DMS153 (cell line): ENCODE measurements at places on chromosomes 2 and 18.
A peak's percentile ranks its signal among the peaks of the same experiment; 100 is the strongest.

DNA sequence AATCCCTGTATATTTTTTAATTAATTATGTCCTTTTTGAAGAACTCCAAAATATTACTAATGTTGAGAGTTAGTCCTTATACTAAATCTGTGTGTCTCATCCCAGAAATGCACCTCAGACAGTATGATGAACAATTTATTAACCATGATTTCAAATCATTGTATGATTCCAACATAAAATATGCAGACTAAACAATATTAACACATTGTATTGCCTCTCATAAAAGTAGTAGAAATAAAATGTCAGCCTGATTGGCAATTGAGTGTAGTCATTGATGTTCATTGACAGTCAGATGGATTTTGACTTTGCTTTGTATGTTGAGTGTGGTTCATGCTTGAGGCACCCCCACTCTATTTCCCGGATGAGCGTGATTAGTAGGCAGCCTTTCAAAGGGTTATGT, 57.5 kb downstream of the KCTD18 start:
- DNase-seq = no peak

GRCh38 chr2:207276248-207276647, 110.5 kb upstream of the KLF7 start:
- DNase-seq = no peak

DNA sequence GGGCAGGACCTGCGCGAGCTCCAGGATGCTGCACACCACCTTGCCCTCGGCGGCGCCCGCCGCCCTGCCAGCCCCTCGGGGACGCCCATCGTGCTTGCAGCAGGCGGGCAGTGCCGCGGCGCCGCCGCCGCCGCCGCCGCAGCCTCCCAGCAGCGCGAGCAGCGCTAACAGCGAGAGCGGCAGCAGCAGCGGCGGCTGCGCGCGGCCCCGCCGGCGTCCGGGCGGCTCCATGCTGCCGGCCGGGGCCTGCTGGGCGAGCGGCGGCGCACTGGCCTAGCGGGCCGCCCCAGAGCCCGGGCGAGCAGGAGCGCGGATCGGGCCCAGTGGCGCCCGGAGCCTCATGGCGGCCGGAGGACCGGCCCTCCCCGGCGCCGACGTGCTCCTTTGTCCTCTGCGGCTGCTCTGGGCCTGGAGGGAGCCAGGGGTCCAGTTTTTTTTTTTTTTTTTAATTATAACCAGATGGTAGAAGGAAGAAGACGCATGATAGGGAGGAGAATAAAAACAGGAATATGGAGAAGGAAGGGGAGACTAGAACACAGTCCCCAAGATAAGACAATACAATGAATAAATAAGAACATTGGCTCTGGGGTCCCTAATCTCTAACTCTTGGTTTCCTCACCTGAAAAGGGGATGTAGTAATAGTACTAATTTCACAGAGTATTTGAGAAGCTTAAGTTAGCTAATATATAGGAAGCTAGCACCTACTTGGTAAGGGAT, 17.1 kb upstream of the ANKRD62 start:
- peak; percentile 8 for DNase-seq

DNA sequence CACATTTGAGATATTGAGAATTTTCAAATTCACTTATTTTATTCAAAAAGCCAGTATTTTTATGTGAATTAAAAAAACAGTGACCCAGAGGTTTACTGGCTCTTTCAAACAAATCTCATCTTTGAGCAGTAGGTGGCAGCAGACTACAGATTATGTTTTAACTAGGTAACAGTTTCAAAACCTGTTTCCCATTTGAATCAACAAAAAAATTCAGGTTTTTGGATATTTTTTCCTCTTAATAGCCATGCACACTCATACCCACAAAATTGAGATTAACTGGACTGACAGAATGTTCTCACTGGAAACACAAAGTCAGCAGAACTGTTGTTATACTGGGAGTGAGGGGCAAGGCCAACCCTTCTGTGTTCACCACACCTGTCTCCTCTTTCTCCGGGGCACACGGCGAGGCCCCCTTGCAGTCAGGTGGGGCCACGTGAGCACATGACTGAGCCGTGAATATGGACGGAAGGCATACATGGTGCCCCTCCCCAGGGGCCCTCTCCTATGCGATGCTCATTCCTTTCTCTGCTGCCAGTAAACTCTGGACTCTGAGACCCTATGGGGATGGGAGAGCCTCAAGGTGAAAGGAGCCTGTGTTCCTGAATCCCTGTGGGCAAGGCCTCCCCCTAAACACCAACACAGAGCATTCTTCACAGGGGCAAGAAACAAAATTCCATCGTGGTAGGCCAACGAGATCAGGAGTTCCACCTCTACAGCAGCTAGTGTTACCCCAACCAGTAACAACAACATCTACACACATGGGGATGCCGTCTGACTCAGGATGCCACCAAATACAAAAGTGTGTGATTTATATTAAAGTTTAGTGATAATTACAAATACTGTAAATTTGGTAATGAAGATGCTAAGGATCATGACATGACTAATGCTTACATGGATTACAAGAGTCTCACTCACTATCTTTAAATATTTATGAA, 80.4 kb downstream of the LPIN2 start:
- DNase-seq = no peak

DNA sequence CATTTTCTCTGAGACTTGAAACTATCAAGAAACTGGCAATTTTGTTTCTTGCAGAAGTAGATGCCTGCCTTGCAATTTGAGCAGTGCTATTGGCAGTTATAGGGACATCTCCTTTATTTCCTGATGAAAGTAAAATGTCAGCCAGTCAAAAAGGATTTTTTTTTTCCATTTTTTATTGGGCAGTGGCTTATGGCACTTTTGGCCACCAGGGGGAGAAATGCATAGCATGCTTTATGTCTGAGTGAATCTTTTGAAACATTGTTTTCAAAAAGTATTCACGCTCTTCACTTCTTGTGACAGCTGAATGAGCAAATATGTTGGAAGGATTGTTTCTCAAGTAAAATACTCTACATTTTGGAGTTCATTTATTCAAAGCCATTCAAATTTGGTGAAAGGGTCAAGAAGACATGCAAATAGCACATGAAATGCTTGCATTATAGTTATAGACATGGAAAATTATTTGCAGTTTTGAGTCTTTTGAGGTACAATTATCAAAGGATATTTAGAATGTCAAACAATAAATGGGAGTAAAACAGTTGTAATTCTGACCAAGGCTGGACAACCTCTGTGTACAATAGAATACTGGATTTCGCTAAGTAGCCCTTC, 491.0 kb downstream of the CDH2 start:
- DNase-seq = no peak

DNA sequence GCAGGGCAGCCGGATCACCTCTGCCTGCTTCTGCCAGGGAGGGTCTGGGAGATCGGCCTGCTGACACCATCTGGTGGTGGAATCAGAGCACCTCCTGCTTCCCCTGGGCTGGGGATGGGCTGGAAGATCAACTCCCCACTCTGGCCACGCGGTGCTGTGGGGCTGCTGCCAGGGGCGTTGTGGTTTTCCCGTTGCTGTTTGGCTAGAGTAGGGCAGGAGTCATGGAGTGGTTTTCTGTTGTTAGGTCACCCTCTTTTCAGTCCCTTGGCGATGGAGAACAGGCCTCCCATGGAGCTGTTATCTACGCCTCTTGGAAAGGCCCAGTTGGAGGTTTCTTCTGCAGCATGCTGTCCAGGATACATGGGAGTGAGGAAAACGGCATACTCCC, 15.2 kb downstream of the BCL2L11 start:
- no peak for DNase-seq

DNA sequence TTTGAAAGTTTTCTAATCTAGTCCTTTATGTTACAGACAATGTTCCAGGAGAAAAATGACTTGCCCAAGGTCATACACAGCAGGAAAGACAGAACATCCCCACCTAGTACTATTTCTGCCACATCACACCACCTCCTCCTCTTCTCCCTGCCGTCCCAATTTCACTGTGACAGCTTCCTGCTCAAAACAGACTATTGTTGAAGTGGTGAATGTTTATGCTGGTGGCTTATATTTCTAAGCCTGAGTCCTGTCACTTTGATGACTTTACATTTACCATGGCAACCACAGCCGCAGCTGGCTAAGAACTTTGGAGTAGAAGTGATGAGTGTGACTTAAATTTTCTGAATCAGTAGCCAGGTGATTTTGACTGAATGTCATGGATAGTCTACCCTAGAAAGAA, 10.0 kb downstream of the GALNT5 start:
- no peak for DNase-seq
